ENCODE measurements at places on chromosomes 6 and 20. TPM values are rescaled to one million over a fixed set of nuclear protein-coding genes. Genes with fewer than 3 reads are reported as not detected.

Gene TSBP1
- polyA plus RNA-seq, result not detected

Gene KCNS1
- polyA plus RNA-seq, result 0.53 TPM

Gene TULP1
- 2.1 TPM for polyA plus RNA-seq

Gene TAGAP
- polyA plus RNA-seq, result 0.49 TPM

Gene FAM209B
- polyA plus RNA-seq, result 0.24 TPM

Gene MMP24OS
- 32.3 TPM for polyA plus RNA-seq

Gene TCP11
- 2.6 TPM for polyA plus RNA-seq

Gene RIPOR2
- polyA plus RNA-seq, result 8.3 TPM

Gene CST2
- not detected for polyA plus RNA-seq

Gene IMPG1
- polyA plus RNA-seq, result 1.9 TPM

Gene LRRC73
- polyA plus RNA-seq, result 1.1 TPM

- DNase-seq, result no peak
Observed at GRCh38 chr6:48111575-48111974, 578 bp upstream of the PTCHD4 start.

DNA sequence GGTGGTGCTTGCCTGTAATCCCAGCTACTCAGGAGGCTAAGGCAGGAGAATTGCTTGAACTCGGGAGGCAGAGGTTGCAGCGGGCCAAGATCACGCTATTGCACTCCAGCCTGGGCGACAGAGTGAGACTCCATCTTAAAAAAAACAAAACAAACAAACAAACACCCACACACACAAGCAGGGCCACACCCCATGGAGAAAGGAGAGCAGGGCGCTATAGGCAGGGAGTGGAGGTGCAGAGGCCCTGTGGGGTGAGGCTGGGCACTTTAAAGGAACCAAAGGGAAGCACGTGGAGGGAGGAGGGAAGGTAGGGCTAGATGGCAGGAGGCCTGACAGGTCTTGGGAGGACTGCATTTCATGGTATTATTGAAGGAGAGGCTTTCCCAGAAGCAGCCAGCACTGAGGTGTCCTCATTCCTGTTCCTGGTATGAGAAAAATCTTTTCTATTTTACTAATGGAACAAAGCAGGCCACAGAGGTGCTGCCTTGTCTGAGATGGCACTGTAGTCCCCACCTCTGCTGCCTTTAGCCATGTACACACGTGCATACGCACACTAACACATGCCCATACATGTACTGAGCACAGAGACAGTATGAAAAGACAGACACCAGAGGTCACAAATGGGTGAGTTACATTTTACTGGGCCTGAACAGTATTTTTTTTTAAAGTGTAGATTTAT, 44.0 kb downstream of the BCAS4 start:
- DNase-seq, result no peak

DNA sequence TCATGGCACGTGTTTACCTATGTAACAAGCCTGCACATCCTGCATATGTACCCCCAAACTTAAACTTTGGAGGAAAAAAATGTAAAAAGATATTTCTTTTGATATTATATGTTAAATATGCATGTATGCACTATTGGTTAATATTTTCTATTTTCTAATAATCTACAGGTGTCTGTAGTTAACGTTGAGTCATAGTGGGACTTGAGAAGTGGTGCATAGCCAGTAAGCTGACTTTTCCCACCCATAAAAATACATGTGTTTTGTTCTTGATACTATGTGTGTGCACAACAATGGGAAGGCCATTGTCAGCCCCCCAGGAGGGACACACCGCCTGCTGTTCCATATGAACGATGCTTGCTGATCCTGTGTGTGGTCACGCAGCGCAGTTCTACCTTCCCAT, 49.1 kb downstream of the FAM120B start:
- DNase-seq, result no peak

DNA sequence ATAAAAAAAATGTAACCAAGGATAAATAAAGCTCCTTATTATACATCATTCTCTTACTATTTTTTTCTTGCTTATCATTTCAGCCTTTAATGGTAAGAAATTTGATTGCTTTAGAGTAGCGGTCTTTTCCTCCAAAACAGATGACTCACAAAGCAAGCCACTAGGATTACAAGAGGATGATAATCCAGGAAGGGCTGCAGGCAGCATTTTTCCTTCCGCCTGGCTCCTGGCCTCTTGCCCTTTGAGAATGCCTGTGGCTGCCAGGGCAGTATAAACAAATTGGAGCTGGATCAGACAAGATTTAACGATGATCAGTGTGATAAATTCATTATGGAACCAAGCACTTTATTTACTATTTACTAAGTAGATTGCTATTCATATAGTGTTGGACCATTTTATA, 9.7 kb upstream of the FBXL4 start:
- DNase-seq, result no peak

DNA sequence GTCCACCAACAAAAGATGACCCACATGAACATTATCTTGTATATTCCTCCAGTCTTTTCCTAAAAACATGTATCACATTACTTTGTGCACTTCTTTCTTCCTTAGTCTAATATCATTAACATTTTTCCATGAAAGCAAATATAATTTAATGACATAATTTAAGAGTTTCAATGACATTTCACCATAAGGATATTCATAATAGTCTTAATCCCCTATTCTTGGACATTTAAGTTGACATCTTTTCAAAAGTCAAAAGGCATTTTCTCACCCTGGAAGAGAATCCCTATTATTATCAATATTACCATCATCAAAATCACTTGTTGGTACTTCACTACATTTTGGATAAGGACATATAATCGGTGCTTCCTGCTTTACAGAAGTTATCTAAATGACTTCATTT, 31.3 kb downstream of the EPHA7 start:
- DNase-seq, result no peak

DNA sequence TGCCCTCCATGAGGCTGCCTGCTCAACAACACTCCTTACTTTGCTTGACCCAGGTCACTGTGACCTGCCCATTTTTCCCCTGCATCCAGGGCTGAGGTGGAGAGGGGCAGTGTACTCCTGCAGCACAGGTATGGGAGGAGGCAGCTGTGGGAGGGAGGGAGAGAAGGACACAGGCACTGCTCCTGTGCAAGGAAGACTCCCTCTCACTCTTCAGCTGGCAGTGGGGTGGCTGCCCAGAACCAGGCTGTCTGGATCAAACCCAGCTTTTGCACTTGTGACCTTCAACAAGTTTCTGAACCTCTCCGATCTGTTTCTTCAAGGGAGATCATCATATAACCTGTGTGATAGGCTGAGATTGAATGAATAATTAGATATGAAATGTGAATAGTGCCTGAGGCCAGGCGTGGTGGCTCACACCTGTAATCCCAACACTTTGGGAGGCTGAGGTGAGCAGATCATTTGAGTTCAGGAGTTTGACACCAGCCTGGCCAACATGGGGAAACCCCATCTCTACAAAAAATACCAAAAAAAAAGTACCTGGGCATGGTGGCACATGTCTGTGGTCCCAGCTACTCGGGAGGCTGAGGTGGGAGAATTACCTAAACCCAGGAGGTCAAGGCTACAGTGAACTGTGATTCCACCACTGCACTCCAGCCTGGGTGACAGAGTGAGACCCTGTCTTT, 14.1 kb downstream of the TGIF2 start:
- DNase-seq, result no peak

DNA sequence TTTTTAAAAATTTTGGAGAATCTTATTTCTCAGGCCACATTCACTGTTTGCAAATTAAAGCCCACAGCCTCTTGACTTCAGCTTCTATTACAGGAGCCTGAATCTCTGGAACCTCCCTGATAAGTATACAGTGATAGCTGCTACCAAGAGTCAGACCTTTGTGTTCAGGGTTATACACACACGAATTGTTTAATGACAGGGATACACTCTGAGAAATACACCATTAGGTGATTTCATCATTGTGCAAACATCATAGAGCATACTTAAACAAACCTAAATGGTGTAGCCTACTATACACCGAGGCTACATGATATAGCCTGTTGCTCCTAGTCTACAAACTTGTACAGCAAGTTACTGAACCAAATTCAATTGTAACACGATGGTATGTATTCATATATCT, 473.9 kb downstream of the PKHD1 start:
- DNase-seq, result no peak

DNA sequence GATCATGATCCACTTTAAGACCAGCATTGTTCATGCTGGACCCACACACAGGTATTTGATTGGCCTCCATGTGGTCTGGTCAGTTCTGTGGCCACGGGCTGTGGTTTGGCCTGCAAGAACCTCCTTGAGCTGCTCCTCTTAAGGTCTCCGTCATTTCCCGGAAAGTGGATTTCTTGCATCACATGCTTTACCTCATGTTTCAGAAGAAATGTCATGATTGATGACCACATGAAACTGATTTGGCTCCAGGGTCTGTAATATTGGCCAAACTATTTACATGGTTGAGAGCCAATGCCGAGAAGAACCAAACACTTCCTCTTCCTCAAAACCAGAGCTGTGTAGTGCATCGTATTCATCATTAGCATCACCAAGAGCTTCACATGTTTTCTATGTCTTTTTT, 13.2 kb upstream of the RSPH3 start:
- no peak for DNase-seq

GRCh38 chr6:38025451-38025850, 205.9 kb downstream of the ZFAND3 start:
- no peak for DNase-seq

- no peak for DNase-seq
Observed at GRCh38 chr20:22866812-22867341, 168.2 kb upstream of the SSTR4 start.

GRCh38 chr6:113385020-113385431, 472.1 kb upstream of the MARCKS start:
- DNase-seq, result no peak

DNA sequence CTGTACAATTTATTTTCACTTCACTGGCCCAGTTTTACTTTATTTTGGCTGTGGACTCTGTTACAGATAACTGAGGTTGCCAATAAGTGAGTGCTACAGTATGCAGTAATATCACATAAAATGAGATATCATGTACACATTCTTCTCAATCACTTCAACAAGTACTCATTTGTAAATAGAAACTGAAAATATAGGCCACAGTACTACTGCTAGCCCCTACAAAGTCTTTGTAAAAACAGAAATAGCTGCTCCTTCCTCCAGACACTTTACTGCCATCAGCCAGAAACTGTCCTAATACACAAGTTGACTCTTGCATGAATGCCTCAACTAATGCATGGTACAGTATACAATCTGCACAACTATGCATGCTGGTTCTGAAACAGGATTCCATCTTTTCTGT, 9.2 kb downstream of the DTNBP1 start:
- no peak for DNase-seq

GRCh38 chr6:112214739-112215269, 39.6 kb downstream of the LAMA4 start:
- DNase-seq, result no peak

- DNase-seq, result no peak
Observed at GRCh38 chr20:40997116-40997515, 31.5 kb upstream of the TOP1 start.

- no peak for DNase-seq
Observed at GRCh38 chr6:152100183-152100618, 292.7 kb downstream of the ESR1 start.

DNA sequence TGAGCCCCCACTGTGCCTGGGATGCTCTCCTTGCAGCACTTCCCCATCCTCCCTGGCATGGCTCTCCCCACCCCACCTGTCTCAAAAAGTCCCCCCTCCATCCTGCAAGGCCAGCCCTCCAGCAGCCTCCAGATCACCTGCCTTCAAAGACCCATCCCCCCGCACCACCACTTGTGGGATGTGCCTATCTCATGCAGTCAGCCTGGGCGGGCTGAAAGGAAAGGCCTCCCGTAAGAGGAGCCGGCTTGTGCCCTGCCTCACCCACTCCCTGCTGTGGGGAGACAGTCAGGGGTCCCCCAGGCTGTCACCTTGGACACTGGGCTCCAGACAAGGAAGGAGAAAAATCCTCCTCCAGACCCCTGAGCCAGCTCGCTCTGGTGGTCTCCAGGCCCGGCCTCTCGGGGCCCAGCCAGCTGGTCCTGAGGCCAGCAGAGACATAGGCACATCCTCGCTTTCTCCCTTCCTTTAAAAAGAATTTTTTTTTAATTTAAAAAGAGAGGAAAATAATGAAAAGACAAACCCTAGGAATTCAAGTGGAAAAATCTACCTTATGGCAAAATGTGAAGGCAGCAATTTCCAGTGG, 77.3 kb downstream of the GRM4 start:
- no peak for DNase-seq

- DNase-seq, result no peak
Observed at GRCh38 chr20:33853507-33853813, 42.3 kb downstream of the CHMP4B start.

GRCh38 chr6:50998905-50999304, 180.2 kb downstream of the TFAP2B start:
- no peak for DNase-seq

- no peak for DNase-seq
Observed at GRCh38 chr6:124053315-124053714, 249.7 kb downstream of the NKAIN2 start.

GRCh38 chr6:125910527-125910926, 46.0 kb upstream of the HINT3 start:
- DNase-seq, result no peak

- no peak for DNase-seq
Observed at GRCh38 chr6:22880686-22881433, 311.5 kb downstream of the HDGFL1 start.

DNA sequence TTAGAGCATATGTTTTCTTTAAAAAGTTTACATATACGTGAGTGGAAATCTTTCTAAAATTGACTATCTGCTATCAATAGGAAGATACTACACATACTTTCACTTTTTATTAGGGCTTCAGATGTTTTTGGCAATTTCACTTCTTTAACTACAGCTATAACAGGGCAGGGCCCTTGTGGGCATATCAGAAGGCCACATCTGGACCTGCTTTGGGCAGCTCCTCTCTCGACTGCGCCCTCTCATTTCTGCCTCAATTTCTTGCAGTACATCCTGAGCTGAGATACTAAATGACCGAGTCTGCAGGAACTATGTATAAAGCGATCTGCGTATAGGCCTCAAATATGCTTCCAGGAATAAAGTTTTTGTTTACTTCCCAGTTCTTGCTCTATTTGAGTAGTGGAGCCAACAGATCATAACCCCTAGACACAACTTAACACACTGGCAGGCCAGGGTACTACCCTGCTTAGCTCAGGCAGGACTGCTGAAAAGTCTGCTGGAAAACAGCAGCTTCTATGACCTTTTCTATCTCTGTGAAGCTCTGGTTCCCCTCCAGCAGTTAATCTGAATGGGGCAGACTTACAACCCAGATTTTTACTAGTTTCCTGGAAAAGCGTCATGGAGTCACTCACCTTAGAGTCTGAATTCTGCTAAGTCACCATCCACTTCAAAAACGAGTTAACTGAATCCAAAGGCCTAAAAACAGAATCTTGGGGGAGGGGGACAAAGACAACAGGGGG, 12.7 kb downstream of the GCLC start:
- DNase-seq, result no peak

DNA sequence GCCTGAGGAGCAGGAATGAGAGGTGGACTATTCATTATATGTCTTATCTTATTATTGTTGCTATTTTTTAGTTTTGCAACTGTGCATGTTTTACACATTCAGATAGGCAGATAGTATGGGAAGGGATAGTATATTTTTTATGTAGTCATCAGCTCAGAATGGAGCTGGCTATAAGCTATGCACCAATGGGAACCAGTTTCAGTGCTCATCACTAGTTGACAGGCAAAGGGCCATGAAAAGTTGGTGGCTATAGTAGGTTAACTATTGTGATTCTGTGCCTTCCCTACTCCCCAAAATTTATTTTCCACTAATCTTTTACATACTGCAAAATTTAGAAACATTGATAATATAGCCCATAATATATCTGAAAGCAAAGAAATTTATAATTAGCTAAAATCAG, 5.3 kb upstream of the UBD start:
- DNase-seq, result no peak

- no peak for DNase-seq
Observed at GRCh38 chr20:58657262-58657661, 6.2 kb downstream of the STX16 start.

All from right renal cortex interstitium (tissue), 3 donors.